ENCODE measurements at places on chromosomes 11 and 22.
A peak's percentile ranks its signal among the peaks of the same experiment; 100 is the strongest.

DNA sequence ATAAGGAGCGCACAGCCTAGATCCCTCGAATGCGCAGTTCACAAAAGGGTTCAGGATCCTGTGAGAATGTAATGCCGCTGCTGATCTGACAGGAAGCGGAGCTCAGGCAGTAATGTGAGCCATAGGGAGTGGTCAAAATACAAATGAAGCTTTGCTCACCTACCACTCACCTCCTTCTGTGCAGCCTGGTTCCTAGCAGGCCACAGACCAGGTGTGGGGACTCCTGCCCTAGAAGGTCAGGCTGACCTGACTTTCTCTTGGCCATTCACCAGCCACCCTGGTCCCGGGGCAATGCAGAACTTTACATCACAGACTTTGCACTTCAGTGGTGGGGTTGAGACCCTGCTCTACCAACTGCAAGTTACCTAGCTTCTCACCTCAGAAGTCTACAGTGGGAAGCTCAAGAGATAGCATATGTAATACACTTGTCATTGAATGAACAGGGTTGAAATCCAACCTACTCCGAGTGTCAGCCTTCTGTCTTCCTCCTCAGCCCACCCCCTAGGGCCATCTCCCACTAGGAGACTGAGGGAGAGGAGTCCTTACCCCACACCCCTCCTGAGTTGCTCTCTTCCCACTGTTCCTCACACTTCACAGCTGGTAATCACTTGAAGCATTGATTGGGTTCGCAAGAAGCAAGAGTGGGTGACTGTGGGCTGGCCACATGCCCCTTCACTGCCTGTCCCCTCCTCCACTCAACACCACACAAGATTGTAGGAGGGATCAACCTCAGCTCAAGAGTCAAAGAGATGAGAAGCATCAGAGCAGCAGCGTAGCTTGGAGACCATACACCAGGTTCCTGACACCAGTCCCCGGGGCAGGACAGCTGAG, 2.0 kb upstream of the KCNJ1 start:
- no peak for DNase-seq

DNA sequence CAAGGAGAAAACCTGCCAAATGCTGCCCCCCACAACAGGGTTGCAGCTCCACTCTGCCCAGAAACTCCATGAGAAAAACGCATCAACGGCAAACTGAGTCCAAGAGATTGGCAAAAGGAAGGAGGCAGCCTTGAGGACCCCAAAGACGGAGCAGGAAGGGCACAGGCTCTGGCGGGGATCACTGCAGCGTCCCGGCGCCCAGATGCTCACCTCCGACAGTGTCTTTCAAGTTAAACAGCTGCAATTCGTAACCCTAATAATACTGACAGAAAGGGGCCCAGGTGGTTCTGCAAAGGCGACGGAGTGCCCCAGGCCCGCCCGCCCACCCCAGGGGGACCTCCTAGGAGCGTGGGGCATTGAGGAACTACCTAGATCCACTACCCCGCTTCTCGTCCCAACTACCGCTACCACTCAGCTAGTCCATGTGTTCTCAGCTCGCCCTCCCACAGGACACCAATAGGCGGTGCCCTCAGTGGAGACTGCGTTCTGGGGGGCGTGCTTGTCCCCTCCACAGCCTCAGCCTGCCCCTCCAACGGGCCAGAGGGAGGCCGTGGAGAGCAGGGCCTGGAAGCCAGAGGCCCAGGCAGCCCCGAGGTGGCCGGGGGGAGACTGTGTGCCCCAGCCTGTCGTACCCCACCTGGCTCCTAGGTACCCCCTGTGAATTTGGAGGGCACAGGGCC, 127.4 kb downstream of the PHF21B start:
- DNase-seq = no peak

- no peak for DNase-seq
Observed at GRCh38 chr11:20563866-20564265, 35.5 kb upstream of the SLC6A5 start.

GRCh38 chr22:46175631-46176030, 25.3 kb downstream of the PPARA start:
- peak; percentile 37 for DNase-seq

DNA sequence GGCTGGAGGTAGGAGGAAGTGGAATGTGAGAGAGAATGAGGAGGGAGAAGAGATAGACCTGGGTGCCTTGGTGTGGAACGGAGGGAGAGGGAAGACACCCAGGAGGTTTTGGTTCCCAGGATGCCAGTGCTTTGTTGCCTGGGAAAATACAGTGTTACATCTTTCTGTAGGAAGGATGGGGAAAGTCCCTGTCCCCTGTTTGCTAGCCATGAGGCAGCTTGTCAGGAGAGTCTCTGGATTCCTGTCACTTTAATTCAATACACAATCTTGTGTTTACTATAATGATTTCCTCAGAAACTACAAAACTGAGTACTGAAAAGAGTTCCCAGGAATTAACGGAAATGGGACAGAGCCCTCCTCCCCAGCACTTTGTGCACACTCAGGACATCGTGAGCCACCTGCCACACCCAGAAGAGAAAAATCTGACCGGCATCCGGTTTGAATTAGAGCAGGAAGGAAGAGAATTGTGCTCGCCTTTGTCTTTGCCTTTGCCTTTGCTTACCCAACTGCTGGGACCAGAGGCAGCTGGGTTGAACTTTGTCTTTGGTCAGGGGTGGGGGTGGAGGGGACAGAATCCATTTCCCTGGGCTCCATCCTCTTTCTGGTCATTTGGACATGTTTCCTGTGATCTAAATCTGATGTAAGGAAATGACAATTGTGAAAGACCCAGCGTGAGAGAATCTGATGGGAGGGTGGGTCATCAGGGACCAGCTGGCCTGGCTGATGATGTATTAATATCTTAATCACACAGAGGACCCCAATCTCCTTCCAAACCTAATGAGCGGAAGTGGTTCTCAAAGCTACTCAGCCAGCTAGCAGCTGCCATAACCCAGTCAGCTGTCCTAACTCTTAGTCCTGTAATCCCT, 1.3 kb upstream of the LIMK2 start:
- DNase-seq = no peak

GRCh38 chr11:134252346-134253187, 585 bp downstream of the THYN1 start:
- no peak for DNase-seq

DNA sequence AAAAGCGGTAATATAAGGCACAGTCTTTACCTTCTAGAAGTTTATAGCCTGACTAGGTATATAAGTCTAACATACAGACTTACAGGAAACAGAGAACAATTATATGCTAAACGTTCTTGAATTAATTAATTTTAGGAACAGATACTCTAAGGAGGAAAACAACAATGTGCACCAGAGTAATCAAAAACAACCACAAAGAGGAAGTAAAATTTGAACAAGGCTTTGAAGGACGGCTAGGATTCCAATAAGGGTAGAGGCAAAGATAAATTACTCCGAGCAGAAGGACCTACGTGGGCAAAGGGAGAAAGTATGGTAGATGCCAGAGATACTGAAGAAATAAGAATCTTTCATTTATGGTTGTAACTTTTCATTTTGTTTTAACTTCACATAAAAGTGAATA, 54.4 kb downstream of the ENTHD1 start:
- no peak for DNase-seq

DNA sequence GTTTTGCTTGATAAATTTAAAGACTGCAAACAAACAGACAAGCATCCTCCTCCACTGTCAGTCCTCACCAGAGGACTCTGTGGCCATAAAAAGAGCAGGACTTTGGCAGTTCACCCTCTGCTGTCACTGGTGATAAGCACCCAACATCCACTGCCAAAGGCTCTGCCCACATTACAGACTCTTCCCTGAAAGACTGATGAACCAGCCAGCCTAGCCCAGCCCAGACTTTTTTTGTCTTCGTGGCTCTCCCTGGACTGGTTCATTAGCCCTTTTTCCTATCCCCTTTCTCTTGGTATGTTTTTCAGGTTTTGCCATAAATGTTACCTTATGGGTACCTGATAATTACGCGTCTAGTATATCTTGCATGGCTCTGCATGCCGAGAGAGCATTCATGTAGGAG, 15.1 kb downstream of the ST14 start:
- DNase-seq = no peak

GRCh38 chr11:748007-748359, 719 bp downstream of the TALDO1 start:
- no peak for DNase-seq

GRCh38 chr11:59008947-59009346, 69.7 kb downstream of the GLYATL1 start:
- no peak for DNase-seq

GRCh38 chr11:46249938-46250744, 27.3 kb upstream of the CREB3L1 start:
- DNase-seq = no peak

DNA sequence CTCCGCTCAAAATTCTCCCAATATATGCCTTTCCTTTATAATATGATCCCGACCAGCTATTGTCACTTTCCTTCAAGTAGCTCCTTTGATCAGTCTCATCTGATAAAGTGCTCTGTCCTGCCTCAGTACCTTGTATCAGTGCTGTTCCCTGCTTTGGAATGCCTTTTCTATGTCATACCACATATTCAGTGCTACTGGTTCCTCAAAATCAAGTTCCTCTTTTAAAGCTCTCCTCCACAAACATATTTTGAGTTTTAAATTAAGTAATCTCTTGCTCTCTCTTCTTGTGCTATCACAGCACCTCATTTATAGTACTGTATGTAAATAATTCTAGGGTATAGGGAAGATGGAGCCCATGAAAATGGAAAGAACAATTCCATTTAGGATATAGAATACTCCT, 137.1 kb upstream of the CTSC start:
- DNase-seq = no peak

- peak; percentile 38 for DNase-seq
Observed at GRCh38 chr22:27513021-27513420, 288.5 kb downstream of the MN1 start.

DNA sequence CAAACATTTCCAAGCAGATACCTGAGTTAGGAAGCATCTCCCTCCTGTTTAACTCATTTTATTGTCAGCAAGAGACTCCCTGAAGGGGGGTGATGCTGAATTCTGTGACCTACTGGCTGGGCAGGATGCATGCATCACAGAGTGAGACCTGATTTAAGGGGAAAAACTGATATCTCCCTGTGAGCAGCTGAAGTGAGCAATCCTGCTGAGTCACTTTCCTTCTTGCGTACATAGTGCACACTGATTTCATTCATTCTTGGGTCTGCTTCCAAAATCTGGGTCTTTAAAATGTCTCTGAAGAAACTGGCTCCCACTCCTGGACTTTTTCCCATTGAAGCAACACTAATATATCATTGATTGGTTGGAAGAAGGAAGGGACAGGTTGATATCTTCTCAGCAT, 23.3 kb downstream of the P4HA3 start:
- DNase-seq = peak; percentile 90

DNA sequence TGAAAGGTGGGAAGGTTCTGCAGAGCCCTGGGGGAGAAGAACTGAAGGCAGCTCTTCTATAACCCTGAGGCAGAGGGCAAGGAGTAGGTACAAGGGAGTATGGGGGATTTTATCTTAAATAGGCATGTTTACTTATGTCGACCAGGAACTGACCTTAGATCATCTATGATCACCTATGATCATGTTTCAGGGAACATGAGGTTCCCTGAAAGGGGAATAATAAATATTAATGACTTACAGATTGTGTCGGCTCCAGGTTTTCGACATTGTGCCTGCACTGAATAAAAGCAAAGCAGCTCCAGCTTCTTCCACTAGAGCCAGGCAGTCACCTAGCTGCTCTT, 9.9 kb downstream of the GSTP1 start:
- DNase-seq = no peak

GRCh38 chr22:38963872-38964271, 6.5 kb downstream of the APOBEC3A start:
- peak; percentile 12 for DNase-seq

DNA sequence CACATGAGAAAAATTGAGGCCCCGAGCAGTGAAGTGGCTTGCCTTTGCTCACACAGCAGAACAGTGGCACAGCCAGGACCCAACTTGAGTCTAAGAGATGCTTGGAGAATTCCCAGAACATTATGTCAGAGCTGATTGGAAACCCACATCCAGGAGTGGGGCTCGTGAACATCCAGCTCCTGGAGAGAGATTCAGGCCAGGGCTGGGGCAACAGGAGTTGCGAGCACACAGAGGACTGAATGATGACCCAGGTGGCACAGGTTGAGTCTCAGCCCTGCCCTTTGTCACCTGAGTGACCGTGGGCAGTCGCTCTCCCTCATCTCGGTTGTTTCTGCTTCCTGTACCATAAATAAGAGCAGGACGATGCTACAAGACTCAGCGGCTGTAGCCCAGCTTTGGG, 102.6 kb downstream of the MYO18B start:
- no peak for DNase-seq

- DNase-seq = no peak
Observed at GRCh38 chr11:11363674-11364073, 10.6 kb upstream of the CSNK2A3 start.

DNA sequence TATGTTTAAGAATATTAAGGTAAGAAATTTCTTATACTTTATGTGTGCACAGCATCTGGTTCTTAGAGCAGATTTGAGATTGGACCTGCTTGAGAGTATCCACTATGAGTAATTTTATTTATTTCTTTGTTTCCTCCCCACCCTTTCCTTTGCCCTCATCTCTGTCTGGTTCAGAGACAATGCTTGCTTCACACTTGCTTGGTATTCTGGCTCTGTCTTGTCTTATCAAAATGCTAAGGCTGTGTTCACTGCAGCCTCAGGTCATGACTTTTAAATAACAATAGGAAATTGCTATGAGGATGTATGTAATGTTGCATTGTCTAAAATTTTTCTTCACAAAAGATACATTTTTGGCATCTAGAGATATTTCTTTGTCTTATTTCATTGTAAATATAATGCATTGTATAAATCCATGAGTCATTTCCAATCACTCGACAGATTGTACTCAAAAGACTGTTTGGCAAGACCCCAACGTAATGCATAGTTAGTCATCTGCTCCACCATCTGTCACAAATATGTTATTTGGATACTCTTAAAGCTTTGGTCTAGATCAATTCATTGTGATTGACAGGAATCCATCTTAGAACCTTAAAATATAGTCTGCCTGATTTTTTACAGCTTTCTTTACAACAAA, 395.7 kb downstream of the AASDHPPT start:
- DNase-seq = peak; percentile 77

DNA sequence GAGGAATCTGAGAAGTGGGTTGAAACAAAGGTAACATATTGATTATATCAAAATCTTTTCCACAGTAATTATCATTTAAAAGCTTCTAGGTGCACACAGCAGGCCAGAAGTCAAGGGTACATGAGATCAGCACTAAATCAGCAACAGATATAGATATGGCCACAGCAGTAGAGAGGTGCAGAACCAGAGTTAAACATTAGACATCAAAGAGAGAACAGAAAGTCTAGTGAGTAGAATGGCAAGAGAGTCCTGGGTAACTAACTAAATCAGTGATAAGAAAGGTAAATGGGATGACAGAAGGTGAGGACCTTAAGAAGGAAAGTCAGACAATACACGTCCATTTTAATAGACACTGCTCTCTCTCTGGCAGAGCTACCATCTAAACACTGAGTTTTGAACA, 119.5 kb upstream of the GRIA4 start:
- no peak for DNase-seq
